A549 treated with CpdA at 1 μM for 4 hours (cell line): ENCODE measurements at places on chromosomes 7 and 10. TPM values are rescaled to one million over a fixed set of nuclear protein-coding genes. Genes with fewer than 3 reads are reported as not detected.

Gene CYTH3
- total RNA-seq = 19.6 to 23.2 TPM (median 21.4 TPM) in 5 replicates

Gene ANTXRL
- 0.09 to 0.24 TPM (median 0.13 TPM) in 3 of 5 replicates, not detected in the others for total RNA-seq

Gene INMT
- not detected in 5 replicates for total RNA-seq

Gene TEX47
- not detected in 5 replicates for total RNA-seq

Gene GRID2IP
- total RNA-seq = 0.01 TPM in 1 of 5 replicates, not detected in the others

Gene ADCYAP1R1
- 0.02 to 0.05 TPM (median 0.04 TPM) in 4 of 5 replicates, not detected in the other for total RNA-seq

Gene NACAD
- 0.14 to 0.26 TPM (median 0.16 TPM) in 5 replicates for total RNA-seq

Gene CLRN3
- not detected in 5 replicates for total RNA-seq

Gene HERC4
- total RNA-seq = 54.5 to 72.1 TPM (median 61.5 TPM) in 5 replicates
